ENCODE measurements at places on chromosomes 16 and 17. TPM values are rescaled to one million over a fixed set of nuclear protein-coding genes. Genes with fewer than 3 reads are reported as not detected.

DNA sequence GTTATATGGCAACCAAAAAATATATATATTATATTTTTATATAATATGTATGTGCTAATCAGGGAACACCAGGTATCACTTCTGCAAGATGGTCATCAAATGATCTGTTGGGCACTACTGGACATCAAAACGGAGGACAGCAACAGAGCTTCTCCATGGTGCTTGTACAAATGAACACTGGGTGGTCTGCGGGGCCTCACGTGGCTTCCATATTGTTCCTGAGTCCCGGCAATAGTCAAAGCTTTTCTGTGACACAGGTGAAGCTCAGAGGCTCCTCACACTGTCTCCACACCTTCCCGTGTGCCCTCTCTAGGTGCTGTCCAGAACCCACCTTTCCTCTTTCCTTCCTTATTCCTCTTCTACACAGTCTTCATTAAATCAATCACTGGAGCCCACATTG lies 149.9 kb upstream of the PIRT start:
- H3K4me1 ChIP-seq: no peaks in the 10 kb centered on the region
- no peak overlapping the region for H3K4me3 ChIP-seq
- H3K27ac ChIP-seq: no peak overlapping the region
- no peaks in the 10 kb centered on the region for H3K27me3 ChIP-seq
- no peak for DNase-seq

ZNF423 gene
- total RNA-seq: not detected

KSR1 gene
- total RNA-seq: 5.8 TPM

TPSG1 gene
- not detected for total RNA-seq

PDK2 gene
- 31.9 TPM for total RNA-seq

DNA sequence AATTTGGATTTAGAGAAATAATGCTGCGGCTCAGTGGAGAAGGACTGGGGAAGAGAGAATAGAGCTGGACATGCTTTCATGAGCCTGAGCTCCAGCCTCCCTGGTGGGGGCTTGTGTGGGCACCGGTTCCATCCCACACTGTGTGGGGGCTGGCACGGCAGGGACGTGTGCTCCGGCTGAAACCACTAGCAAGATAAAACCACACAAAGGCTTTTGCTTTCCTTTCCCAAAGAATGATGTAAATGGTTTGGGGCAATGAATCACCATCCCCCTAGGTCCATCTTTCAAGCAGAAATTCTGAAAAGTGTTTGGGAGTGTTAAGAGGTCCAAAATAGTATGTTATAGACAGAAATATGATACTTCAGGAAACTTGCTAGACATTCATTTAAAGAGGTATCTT lies 77.0 kb downstream of the CDH11 start:
- H3K27me3 ChIP-seq: no peaks in the 10 kb centered on the region
- H3K36me3 ChIP-seq: peaks cover 18% of the 10 kb centered on the region
- H3K4me1 ChIP-seq: no peaks in the 10 kb centered on the region
- H3K27ac ChIP-seq: no peak overlapping the region
- no peak for DNase-seq

- no peaks in the 10 kb centered on the region for H3K36me3 ChIP-seq
- no peak for DNase-seq
- no peaks in the 10 kb centered on the region for H3K27me3 ChIP-seq
- H3K4me3 ChIP-seq: no peak overlapping the region
- H3K27ac ChIP-seq: no peak overlapping the region
Measured at GRCh38 chr17:33045216-33045615, 53.6 kb downstream of the SPACA3 start.

DNA sequence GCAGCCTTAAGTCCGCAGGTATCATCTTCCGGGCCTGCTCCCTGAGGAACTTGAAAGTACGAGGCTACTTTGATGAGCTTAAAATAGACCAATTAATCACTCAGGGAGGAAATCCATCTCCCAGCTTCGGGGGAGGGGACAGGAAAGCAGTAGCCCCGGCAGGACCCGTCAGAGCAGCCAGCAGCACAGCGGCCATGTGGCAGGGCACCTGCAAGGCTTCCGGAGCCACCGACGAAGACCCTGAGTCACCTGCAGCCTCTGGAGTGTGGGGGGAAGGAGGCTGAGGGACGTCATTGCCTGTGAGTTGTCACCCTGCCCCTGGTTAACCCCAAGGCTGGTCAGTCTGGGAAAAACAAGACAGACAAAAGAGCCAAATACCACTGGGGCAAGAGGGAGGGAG lies 4.4 kb upstream of the CYB561 start:
- H3K4me1 ChIP-seq: peaks cover 27% of the 10 kb centered on the region
- peak; percentile 71 for DNase-seq
- no peaks in the 10 kb centered on the region for H3K27me3 ChIP-seq
- H3K36me3 ChIP-seq: no peaks in the 10 kb centered on the region
- no peak overlapping the region for H3K4me3 ChIP-seq

ZNF207 gene
- 76.5 TPM for total RNA-seq

SMPD3 gene
- total RNA-seq: 0.06 TPM

Data from PC-3 (cell line).